ENCODE measurements at places on chromosomes 1 and 21.

- DNase-seq: no peak
Measured at GRCh38 chr1:209104646-209105045, 478.9 kb upstream of the CAMK1G start.

GRCh38 chr1:211566431-211567025 is 12.4 kb downstream of the SLC30A1 start:
- no peak for DNase-seq

- DNase-seq: no peak
Measured at GRCh38 chr1:8701794-8702471, 115.5 kb downstream of the RERE start.

GRCh38 chr1:192386051-192386650 is 69.4 kb downstream of the RGS21 start:
- DNase-seq: no peak

GRCh38 chr1:46065405-46065804 is 67.0 kb downstream of the PIK3R3 start:
- no peak for DNase-seq

GRCh38 chr1:43007377-43008114 is 48.9 kb upstream of the SLC2A1 start:
- DNase-seq: no peak
